ENCODE measurements at places on chromosomes 11 and 22.

- DNase-seq = no peak
These were observed 12.4 kb downstream of the C11orf24 start for GRCh38 chr11:68259122-68259959.

- DNase-seq = no peak
These were observed 79.5 kb downstream of the CABIN1 start for GRCh38 chr22:24090581-24090980.

- no peak for DNase-seq
These were observed 61.0 kb upstream of the SORL1-AS1 start for GRCh38 chr11:121513807-121514206.

DNA sequence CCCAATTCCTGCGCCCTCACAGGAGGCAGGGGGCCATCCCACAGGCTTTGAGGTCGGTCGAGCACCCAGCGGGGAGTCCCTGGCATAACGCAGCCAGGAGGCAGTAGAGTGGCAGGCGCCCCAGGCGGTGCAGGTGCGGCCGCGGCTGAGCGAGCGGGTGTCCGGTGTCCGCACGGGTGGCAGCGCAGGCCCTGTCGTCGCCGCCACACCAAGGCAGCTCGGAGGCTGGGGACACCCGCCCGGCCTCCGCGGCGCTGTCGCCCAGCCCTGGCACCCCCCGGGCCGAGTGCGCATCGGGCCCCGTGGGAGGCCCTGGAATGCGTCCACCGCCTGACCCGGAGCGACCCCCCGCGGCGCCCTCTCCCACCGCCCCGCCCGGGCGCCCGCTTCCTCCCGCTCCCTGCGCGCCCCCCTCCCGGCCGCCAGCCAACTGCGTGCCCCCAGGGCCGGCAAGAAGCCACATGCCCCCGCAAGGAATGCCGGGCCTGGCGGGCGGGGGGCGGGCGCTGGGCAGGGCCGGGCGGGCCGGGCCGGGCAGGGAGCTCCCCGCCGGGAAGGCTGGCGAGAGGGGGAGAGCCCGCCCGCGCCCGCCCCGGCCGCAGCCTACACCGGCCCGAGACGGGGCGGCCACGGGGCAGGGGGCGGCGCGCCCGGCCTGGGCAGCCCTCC lies 33.9 kb downstream of the PRDM11 start:
- peak; percentile 60 for DNase-seq

DNA sequence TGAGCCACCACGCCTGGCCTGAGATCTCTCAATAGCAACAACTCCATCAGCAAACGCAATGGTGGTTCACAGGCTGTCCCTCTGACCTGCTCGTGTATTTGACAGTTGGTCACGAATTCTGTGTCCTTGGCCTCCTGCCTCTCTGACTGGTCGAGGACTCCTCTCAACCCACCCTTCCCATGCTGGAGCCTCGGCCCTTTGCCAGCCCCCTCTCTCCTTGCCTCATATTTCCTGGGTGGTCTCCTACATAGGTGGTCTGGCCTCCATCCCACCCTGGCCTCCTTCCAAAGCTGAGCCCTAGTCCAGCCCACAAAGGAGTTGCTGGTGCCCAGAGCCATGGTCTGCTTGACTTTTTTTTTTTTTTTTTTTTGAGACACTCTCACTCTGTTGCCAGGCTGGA lies 11.4 kb upstream of the A4GALT start:
- DNase-seq = no peak

GRCh38 chr11:76339221-76339620 lies 41.7 kb downstream of the THAP12 start:
- no peak for DNase-seq

GRCh38 chr22:19902245-19902715 lies 39.3 kb upstream of the COMT start:
- no peak for DNase-seq

DNA sequence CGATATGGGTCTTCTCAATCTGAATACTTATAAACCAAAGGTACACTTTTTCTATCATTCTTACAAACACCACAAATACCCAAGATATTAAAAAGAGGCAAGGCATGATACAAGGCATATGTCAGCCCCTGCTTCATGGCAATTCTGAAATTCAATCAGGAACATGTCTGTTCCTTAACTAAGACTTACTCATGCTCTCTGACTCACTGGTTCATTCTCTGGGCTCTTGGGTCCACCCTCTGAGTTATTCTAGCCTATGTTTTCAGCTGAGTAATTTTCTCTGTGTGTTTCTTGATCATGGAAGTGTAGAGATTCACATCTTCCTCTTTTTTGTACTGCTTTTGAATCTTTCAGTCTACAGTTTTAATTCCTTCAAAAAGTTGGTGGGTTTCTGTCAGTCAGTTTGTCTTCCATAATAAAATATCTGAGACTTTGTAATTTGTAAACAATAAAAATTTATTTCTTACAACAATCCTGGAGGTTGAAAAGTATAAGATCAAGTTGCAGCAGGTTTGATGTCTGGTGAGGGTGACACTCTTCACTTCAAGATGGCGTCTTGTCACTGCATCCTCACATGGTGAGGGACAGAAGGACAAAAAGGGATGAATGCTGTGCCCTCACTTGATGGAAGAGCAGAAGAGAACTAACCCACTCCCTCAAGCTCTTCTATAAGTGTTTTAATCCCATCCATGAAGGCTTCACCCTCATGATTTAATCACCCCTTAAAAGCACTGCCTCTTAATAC lies 211.7 kb downstream of the FAM76B start:
- no peak for DNase-seq

GRCh38 chr11:83115026-83115425 lies 41.9 kb upstream of the PCF11 start:
- no peak for DNase-seq

DNA sequence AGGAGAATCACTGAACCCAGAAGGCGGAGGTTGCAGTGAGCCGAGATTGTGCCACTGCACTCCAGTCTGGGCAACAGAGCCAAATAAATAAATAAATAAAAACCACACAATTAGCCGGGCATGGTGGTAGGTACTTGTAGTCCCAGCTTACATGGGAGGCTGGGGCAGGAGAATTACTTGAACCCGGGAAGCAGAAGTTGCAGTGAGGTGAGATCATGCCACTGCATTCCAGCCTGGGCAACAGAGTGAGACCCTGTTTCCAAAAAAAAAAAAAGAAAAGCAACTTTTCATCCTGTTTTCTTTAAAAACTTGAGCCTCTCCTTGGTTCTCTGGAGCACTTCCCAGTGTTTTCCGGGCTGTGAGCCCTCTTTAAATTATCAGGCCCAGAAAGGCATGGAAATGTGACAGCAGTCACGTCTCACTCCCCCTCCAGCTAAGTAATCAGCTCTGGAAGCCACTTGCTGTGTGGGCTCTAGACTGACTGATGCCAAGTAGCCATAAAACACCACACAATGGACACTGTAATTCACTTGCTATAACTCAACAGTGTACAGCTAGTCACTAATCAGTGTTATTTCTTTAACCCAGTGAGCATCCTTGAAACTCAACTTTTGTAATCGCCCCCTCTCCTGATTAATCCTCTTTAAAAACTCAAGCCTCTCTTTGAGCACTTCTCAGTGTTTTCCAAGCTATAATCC lies 13.0 kb upstream of the MCHR1 start:
- no peak for DNase-seq

- no peak for DNase-seq
These were observed 12.5 kb upstream of the PELI3 start for GRCh38 chr11:66454247-66454646.

DNA sequence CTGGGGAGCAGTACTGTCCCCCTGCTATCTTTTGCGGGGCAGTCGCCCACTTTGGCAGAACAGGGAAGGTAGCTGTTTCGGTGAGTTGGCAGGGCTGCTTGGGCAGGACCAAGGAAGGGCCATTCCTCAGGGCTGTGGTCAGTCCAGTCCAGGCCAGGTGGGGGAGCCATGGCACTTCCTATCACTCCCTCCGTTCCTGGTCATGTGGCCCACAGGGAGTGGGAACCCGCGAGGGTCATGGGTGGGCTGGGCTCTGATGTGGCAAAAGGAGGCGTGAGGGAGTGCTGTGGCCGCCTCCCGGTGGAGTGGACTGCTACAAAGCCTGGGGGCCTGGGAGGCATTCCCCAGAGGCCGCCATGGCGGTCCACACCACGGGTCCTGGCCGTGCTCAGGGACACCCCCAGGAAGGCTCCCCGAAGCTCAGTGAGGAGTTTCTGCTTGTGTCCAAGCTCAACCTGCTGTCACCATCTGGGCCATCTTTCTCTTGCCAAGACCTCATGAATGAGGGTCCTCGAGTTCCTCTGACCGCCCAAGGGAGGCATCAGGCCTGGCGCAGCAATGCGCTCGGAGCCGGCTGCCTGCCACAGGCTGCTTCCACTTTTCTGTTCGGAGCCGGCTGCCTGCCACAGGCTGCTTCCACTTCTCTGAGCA lies 11.9 kb downstream of the CHID1 start:
- no peak for DNase-seq

- no peak for DNase-seq
These were observed 4.5 kb downstream of the SLC37A4 start for GRCh38 chr11:119025978-119026766.

GRCh38 chr11:34667810-34668582 lies 47.1 kb downstream of the EHF start:
- no peak for DNase-seq

GRCh38 chr11:120643284-120643683 lies 131.7 kb downstream of the GRIK4 start:
- no peak for DNase-seq

GRCh38 chr11:112166562-112166961 lies 610 bp upstream of the TEX12 start:
- DNase-seq = no peak

- no peak for DNase-seq
These were observed 90.1 kb downstream of the PHF21B start for GRCh38 chr22:44919691-44920090.

DNA sequence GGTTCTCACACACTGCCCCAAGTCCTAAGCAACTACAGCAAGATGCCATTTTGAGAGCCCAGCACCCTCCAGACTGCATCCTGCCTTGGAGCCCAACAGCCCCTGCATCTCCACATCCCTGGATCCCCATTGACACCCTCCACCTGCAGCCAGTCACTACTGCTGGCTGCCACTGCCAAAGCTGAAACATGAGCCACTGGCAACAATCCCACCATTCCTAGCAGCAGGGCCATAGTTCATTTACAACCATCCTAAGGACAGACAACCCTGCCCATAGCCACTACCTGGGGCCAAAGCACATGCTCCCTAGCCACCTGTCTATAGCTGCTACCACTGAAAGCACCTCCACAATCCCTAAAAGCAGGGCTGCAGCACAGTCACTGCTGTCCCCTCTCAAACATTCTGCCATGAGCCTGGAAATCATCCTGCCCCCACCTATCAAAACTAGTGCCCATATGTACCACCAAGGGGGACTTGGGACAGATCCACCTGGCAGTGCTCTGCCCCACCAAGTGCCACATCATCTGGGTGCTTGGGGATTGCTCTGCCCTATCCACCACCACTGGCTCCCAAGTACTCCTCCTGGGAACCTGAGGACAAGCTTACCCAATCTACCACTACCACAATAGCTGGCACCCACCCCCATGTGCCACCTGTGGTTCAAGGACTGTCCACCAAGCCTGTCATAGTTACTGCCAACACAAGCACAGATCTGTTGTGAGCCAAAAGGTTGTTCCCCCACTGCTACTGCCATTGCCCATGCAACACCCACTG lies 138.8 kb upstream of the SOX6 start:
- DNase-seq = no peak

DNA sequence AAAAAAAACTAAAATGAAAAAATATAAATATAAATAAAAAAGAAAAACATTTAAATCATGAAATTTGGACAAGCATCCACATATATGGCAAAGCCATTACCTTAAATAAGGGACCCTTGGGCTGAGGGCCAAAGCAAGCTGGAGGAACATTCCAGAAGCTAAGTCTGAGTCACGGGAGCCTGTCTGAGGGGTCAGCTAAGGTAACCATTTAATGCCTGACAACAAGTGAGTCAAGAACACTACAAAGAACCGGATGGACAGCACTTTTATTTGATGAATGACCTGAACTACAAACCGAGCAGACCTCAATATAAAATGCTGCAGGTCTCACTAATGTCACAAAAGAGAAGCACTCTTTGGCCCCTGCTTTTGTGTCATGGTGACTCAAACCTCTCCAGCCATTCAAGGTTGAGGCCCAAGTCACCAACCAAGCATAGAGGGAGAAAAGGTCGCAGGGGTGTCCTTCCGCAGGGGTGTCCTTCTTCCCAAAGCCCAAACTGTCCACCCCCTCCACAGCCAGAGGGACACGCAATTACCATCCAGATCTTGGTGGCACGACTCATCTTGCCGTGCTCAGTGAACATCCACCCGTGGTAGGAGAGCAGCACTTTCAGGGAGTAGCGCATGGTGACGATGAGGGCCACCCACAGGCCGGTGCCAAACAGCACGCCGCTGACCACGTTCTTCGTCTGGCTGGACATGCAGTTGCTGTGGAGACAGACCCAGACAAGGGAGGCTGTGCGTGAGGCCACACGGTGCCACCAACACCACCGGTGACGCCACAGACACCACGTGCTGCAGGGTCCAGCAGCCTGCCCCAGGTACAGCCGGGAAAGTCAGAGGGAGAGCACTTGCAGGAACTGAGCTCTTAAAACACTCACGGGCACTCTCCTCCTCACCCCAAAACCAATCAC lies 34.5 kb downstream of the CPT1A start:
- DNase-seq = no peak

DNA sequence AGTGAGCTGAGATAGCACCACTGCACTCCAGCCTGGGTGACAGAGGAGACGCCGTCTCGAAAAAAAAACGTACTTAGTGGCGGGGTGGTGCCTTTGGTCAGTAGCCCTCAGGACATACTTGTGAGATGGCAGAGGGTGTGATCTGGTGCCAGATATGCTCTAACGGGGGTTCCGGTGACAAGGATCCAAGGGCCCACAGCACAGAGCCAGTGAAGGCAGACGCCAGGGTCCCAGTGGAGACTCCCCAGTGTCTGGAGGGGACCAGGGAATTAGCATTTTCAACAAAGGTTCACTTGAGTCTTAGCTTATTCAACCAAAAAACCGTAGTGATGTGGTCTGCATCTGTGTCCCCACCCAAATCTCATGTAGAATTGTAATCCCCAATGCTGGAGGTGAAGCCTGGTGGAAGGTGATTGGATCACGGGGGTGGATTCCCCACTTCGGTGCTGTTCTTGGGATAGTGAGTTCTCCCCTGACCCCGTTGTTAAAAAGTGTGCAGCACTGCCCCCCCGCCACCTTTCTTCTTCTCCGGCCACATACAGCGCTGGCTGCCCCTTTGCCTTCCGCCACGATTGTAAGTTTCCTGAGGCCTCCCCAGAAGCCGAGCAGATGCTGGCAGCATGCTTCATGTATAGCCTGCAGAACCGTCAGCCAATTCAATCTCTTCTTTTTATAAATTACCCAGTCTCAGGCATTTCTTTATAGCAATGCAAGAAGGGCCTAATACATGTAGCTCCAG lies 26.6 kb upstream of the OSBPL5 start:
- DNase-seq = no peak

- peak; percentile 74 for DNase-seq
These were observed 21.8 kb upstream of the RRM1 start for GRCh38 chr11:4072668-4073285.

- peak; percentile 88 for DNase-seq
These were observed 12.3 kb upstream of the TUB start for GRCh38 chr11:8068605-8069221.

- no peak for DNase-seq
These were observed 45.9 kb upstream of the GPR83 start for GRCh38 chr11:94447149-94447548.

- DNase-seq = no peak
These were observed 669 bp upstream of the GAL3ST1 start for GRCh38 chr22:30574997-30575671.

GRCh38 chr22:22886546-22886945 lies 1.1 kb upstream of the IGLL5 start:
- DNase-seq = no peak

- DNase-seq = no peak
These were observed 492.9 kb upstream of the ANO3 start for GRCh38 chr11:25838918-25839625.

GRCh38 chr22:40648386-40648785 lies 11.9 kb upstream of the MRTFA start:
- no peak for DNase-seq

Measured in H4 (cell line).